Stomach (tissue), 19 donors: ENCODE measurements at places on chromosomes 11 and 22. TPM values are rescaled to one million over a fixed set of nuclear protein-coding genes. Genes with fewer than 3 reads are reported as not detected.
A peak's percentile ranks its signal among the peaks of the same experiment; 100 is the strongest.

DNA sequence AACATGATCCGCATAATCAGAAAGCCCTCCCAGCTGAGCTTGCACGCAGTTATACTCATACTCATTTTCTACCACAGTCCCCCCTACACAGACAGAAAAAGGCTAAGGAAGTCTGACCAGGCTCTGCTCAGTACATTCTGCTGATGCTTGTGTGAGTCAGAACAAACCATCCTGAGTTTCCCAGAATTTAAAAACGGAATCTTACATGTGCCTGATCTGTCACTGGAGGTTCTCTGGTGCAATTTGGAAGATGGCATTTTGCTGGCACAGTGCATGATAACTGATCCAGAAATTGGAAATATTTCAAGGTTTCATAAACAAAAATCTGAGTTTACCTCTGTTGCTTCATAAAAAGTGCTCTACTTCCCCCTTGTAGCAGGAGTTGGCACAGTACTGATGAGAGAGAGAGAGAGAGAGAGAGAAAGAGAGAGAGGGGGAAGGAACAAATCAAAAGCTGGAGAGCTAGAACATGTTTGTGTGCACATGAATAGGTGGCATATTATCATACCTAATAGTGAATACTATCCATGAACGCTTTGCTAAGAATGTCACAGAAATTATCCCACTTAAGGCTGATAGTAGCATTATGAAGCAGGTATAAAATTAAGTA lies 1085.3 kb downstream of the DLG2 start:
- DNase-seq, result no peak

Gene PRCP
- total RNA-seq, result 40.3 TPM

GRCh38 chr22:38937036-38937435 lies 20.4 kb upstream of the APOBEC3A start:
- peak; percentile 18 for DNase-seq

DNA sequence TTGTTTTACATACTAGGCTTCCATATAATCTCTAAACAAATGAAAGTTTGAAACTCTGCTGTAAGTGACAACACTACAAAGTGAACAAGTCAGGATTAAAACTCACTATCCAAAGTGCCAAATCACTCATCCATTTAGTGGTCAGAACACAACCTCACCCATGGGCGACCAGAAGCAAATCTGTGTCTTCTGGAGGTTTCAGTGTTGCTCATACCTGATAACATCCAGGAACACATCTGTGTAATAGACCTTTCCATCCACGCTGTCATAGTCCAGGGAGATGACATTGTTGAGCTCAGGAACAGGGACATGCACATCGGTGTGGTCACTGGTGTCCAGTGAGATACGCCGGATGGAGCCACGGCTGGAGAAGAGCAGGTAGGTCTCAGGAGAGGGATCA lies 28.5 kb upstream of the CKAP5 start:
- no peak for DNase-seq

DNA sequence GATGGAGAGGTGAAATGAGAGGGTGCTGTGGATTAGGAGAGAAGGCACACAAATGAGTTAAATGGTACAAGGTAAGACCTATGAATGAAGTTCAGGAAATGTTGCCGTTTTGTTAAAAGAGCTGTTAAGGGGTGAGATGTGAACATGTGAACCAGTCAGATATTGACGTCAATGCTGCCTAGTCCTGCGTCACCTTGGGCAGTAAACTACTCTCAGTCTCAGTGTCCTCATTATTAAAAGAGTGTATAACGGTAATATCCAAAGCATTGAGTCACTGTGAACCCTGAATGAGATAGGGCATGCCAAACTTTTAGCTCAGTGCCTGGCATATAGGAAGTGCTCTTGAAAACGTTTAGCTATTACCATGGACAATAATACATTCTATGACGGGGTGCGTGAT lies 32.4 kb upstream of the SORL1-AS1 start:
- DNase-seq, result no peak

GRCh38 chr11:39435641-39436040 lies 2023.8 kb downstream of the LRRC4C start:
- DNase-seq, result no peak

- peak; percentile 20 for DNase-seq
These were observed 1.3 kb downstream of the TRAF6 start for GRCh38 chr11:36508743-36509142.

- peak; percentile 60 for DNase-seq
These were observed 673 bp upstream of the MYO7A start for GRCh38 chr11:77127235-77127911.

GRCh38 chr22:23233084-23233531 lies 52.8 kb downstream of the BCR start:
- no peak for DNase-seq

DNA sequence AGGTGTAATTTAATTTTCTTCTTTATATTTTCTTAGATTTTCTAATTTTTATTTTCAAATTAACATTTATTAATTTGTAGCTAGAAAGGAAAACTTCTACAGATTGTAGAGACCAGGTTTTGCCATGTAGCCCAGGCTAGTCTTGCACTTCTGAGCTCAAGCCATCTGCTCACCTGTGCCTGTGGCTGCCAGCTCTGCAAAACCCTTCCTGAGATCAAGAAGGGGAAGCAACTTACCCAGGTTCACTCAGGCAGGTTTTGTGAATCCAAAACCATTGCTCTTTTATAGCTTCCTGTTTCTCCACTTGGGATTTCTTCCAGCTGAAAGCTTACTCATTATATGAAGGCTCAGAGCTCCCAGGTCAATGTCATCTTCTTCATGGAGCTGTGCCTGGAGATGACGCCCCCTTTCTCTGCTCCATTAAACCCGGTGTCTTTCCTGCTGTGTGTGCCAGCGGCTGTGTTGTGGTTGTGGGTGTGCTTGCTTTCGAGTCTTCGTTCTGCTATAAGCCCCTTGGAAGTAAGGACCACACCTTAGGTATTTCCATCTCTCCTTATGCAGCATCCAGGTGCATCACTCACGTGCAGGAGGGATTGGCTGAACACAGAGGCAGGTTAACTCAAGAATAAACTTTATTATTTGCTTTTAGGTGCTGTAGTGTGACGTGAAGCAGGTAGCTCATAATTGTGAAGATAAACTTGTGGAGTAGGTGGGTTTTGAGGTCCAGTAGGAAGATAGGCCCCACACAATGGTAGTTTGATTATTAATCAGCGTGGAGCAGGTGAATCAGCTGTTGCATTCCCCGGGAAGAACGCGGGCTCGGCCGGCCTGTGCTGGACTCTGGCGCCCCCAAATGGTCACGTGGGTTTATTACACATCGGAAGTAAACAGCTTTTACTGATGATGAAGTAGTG lies 42.2 kb upstream of the INCENP start:
- peak; percentile 87 for DNase-seq

- peak; percentile 5 for DNase-seq
These were observed 99.8 kb downstream of the MORC2 start for GRCh38 chr22:30868663-30869385.

GRCh38 chr11:17258670-17259069 lies 17.9 kb upstream of the NUCB2 start:
- no peak for DNase-seq

Gene BTG4
- total RNA-seq, result not detected

GRCh38 chr11:133595998-133596590 lies 63.8 kb upstream of the OPCML start:
- DNase-seq, result no peak

GRCh38 chr11:45048313-45048841 lies 97.7 kb upstream of the TP53I11 start:
- no peak for DNase-seq

DNA sequence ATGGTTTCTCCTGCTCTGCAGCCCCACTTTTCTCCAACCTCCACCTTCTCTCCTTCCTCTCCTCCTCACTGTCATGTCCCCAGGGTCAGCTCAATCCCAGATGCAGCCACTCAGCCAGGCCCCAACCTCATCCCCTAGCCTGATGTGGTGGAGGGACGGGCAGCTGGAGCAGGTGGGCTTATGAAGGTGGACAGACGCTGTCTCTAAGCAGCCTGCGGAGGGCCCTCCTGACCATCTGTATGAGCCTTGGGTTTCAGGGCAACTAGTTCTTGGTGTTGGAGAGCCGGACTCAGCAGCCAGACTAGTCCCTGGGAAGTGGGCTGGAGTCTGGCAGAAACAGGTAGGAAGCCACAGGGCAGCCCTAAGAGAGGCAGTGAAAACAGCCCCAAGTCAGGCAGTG lies 18.1 kb downstream of the CRYBB2 start:
- DNase-seq, result no peak

Gene FAM227A
- 1.7 TPM for total RNA-seq

- DNase-seq, result no peak
These were observed 12.0 kb downstream of the TBC1D22A start for GRCh38 chr22:46774253-46774979.

Gene SLC22A6
- not detected for total RNA-seq

GRCh38 chr11:102279641-102280170 lies 37.6 kb upstream of the BIRC3 start:
- no peak for DNase-seq

Gene OR2AT4
- not detected for total RNA-seq

DNA sequence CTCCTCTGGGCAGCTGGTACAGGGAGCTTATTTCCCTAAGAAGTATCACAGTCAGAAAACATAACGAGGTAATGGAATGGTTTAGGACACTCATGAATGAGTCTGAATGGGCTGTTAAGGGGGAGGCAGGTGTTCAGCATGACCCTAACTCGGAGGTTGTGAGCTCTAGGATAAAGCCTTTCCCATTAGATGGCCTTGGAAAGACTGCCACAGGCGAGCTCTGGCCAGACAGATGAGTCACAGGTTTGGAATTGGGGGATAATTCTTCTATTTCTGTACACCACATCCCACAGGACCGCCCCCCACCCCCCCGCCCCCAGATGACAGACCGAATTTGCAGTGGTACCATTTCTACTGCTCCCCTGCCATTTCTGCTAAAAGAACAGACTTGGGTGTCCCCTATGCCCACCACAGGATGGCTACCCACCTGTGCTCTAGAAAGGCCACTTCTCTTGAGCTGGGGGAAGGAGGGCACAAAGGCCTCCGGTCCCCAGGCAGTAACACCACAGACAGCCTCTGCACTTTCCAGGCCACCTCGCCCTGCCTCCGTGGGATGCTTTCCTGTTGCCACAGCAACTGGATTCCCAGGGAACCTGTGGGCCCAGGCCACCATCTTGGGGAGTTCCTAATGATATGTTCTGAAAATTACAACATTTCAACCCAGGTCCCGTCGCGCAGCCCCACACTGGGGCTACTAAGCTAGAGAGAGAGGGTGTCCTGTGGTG lies 76.7 kb downstream of the TRIM29 start:
- DNase-seq, result no peak

- DNase-seq, result no peak
These were observed 198.3 kb upstream of the PGR start for GRCh38 chr11:101327908-101328307.

Gene IL10RA
- total RNA-seq, result 18.7 TPM

DNA sequence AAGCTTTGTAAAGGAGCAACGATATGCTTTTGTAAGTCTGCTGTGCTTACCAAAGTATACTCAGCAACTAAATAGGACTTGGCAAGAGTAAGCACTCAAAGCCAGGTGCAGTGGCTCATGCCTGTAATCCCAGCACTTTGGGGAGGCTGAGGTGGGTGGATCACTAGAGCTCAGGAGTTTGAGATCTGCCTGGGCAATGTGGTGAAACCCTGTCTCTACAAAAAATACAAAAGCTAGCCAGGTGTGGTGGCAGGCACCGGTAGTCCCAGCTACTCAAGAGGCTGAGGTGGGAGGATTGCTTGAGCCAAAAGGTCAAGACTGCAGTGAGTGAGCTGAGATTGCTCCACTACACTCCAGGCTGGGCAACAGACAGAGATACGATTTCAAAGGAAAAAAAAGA lies 67.5 kb downstream of the PAK1 start:
- DNase-seq, result no peak

DNA sequence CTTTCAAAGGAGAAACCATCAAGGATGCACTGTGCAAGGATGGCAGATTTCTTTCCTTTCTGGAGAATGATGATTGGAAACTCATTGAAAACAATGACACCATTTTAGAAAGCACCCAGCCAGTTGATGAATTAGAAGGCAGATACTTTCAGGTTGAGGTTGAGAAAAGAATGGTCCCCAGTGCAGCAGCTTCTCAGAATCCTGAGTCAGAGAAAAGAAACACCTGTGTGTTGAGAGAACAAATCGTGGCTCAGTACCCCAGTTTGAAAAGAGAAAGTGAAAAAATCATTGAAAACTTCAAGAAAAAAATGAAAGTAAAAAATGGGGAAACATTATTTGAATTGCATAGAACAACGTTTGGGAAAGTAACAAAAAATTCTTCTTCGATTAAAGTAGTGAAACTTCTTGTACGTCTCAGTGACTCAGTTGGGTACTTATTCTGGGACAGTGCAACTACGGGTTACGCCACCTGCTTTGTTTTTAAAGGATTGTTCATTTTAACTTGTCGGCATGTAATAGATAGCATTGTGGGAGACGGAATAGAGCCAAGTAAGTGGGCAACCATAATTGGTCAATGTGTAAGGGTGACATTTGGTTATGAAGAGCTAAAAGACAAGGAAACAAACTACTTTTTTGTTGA lies 9.8 kb downstream of the FAM111A start:
- DNase-seq, result no peak

DNA sequence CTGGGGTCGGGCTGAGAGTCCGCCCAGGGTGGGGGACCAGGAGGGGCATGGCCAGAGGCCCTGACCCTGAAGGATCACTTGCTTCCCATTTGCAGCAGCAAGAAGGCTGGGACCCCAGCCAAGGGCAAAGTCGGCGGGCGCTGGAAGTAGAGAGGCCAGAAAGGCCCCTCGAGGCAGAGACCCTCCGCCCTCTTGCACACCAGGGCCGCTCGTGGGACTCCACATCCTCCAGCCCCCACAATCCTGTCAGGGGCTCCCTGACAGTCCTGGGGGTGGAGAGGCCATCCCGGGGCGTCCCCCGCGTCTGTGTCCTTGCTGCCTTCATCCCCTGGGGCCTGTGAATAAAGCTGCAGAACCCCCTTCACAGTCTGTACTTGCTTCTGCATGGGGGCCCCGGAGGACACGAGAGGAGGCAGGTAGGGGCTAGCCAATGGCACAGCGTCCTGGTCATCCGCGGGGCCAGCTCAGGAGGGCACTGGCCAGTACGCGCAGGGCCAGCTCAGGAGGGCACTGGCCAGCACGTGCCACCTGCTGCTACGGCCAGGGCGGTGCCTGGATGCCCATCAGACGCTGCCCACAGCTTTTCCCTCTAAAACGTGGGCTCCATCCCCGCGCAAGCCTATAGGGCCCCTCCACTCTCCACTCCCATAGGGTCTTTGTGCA lies 8.7 kb upstream of the MRPL23 start:
- DNase-seq, result no peak

- no peak for DNase-seq
These were observed 173.4 kb downstream of the DDX10 start for GRCh38 chr11:108838102-108838791.

Gene FAM111A
- 41.5 TPM for total RNA-seq

Gene MAML2
- total RNA-seq, result 22.8 TPM

DNA sequence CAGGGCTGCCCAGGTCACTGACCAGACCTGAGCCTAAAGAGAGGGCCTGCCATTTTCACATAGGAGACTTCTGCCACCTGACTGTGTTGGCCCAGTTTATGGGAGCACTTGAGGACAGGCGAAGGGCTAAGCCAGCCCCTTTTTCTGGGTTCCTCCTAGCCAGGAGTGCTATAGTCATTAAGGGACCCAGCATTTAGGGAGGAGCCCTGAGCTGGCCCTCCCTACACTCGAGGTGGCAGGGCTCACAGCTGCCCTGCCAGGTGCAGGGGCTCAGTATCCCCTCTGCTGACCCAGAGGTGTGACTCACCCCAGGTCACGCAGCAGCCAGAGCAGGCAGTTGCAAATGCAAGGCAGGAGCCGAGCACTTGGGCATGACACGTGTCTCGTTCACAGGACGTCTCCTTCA lies 86.3 kb upstream of the CRYBB3 start:
- DNase-seq, result peak; percentile 41

Gene RAB3IL1
- total RNA-seq, result 0.58 TPM

Gene PRR33
- total RNA-seq, result not detected

GRCh38 chr11:12042215-12042676 lies 33.8 kb upstream of the DKK3 start:
- DNase-seq, result no peak

Gene OR2D2
- not detected for total RNA-seq

- DNase-seq, result no peak
These were observed 259.5 kb upstream of the POU2AF2 start for GRCh38 chr11:110986016-110986415.
